ENCODE measurements at places on chromosomes 5 and 9.

DNA sequence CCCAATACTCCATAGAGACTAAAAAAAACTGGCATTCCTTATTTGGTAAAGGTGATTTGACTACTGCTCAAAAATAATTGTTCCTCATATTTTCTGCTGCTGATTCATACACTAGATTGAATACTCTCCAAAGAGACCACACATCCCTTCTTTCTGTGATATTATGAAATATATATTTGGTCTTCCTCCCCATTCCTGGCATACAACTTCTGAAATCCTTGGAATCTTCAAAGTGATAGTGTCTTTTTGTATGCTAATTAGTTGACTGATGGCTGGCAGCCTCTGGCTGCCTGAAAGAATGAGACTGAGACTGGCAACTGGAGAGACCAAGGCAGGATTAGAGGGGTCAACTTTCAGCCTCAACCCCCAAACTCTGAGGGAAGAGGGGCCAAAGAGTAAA lies 348.0 kb upstream of the RFX3 start:
- DNase-seq, result no peak

- no peak for DNase-seq
Observed at GRCh38 chr5:59863777-59864176, 29.7 kb downstream of the PDE4D start.

DNA sequence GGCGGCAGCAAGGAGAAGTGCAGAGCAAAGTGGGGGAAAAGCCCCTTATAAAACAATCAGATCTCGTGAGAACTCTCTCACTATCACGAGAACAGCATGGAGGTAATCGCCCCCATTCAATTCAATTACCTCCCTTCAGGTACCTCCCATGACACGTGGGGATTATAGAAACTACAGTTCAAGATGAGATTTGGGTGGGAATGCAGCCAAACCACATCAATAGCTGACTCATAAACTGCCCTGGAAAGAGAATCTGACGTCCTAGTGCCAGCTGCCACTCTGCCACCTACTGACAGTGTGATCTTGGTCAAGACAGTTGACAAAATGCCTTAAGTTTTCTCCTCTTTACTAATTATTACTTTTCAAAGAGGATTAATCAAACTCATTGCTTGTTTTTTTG lies 128.3 kb downstream of the GPBP1 start:
- DNase-seq, result peak; percentile 81

DNA sequence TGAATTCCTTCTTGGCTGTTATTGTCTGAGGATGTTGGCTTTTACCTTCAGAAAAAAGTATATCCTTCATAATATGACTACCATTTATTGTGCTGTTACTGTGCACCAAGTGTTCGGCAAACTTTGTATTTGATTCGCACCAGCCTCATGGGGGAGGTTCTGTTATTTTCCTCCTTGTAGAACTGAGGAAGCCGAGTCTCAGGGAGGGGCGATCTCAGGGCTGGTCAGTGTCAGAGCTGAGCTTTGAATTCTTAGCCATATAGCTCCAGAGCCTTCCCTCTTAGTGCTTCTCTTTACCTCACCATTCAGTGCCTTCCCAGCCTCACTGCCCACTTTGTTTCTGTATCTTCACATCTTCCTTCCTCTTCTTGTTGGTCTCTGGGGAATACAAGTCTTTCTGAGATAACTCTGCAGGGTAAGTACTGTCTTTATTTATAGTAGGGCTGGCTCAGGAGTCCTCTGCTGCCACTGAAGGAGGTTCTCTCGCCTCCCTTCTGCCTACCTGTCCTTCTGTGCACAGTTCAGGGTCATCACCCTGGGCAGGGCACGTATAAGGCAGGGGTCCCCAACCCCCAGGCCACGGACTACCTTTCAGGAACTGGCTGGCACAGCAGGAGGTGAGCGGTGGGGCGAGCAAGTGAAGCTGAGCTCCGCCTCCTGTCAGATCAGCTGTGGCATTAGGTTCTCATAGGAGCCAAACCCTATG lies 48.4 kb downstream of the GALNT10 start:
- no peak for DNase-seq

DNA sequence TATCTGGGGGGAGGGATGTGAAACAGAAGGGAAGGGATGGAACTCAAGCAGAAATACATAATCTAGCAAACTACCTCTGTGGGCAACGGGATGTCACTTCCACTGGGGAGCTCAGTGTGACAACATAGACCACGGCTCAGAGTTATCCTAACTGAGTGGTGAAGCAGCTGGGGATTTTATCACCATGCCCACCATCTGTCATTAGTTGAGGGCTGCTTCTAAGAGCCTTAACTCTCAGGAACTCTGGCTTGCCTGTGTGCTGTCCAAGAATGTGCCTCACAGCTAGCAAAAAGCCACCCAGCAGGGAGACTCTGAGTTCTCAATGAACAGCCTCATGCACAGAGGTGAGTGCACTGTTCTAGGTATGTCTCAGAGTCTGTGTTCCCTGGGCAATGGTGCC lies 90.6 kb upstream of the CXCL14 start:
- no peak for DNase-seq

DNA sequence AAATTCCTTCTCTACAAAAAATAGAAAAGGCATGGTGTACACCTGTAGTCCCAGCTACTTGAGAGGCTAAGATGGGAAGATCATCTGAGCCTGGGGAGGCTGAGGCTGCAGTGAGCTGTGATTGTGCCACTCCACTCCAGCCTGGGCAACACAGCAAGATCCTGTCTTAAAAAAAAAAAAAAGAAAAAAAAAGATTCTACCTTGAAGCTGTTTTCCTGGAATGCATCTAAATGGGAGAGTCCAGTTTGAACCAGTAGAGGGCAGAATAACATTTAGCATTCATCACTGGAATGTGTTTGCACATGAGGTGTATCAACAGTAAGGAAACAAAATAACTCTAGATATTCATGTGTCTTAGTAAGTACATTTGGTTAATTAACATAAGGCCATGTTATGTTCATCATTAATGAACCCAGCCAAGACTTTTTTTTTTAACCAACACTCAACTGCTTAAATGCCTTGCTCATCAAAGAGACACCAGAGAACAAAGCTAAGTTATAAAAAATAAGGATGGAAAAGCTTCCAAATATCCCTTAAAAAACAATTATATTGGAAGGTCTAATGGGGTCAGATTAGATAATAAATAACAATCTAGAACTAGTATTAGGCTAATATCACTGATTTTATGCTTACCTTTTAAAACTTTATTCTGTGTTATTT lies 16.1 kb downstream of the IFNE start:
- peak; percentile 69 for DNase-seq

GRCh38 chr9:87529671-87530070 lies 32.0 kb downstream of the DAPK1 start:
- peak; percentile 48 for DNase-seq
